ENCODE measurements at places on chromosomes 7 and 10.

GRCh38 chr10:77245953-77246352, 391.7 kb downstream of the KCNMA1 start:
- DNase-seq, result no peak

DNA sequence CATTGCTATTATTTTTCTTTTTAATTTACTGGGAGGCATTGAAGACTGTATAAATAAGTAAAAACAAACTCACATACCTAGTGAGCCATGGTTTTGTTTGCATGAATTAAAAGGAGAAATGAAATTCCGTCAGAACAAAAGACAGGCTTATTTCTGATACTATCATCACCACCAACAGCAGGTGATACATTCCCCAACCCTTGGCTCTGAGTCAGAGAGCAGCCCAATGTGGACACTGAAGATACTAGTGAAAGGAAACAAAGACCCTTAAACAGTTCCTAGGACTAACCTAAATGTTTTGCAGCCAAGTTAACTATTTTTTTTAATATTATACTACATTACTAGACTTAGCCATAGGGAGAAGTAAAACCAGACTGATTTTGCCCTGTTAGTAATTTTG, 31.6 kb downstream of the CHRM2 start:
- DNase-seq, result no peak

DNA sequence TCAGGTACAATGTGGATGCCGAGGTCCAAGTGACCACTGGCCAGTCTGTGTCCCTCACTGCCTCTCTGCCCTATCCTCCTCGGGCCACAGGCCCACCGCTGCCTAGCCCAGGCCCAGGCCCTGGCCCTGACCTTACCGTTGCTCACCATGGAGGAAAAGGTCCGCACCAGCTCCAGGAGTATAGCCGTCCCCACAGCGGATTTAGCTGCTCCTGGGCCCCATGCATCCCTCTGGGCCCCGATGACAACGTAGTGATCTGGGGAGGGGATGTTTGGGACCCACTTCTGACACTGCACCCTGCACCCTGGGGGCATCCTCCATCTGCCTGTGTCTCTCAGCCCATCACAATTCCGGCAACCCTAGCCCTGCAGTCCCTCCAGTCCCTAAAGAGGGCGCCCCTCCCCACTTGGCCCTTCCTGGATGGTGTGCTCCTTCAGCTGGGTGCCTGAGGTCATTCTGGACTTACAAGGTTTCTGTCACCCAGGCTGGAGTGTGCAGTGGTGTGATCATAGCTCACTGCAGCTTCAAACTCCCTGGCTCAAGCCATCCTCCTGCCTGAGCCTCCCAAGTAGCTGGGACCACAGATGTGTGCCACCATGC, 12.1 kb downstream of the TFR2 start:
- no peak for DNase-seq

DNA sequence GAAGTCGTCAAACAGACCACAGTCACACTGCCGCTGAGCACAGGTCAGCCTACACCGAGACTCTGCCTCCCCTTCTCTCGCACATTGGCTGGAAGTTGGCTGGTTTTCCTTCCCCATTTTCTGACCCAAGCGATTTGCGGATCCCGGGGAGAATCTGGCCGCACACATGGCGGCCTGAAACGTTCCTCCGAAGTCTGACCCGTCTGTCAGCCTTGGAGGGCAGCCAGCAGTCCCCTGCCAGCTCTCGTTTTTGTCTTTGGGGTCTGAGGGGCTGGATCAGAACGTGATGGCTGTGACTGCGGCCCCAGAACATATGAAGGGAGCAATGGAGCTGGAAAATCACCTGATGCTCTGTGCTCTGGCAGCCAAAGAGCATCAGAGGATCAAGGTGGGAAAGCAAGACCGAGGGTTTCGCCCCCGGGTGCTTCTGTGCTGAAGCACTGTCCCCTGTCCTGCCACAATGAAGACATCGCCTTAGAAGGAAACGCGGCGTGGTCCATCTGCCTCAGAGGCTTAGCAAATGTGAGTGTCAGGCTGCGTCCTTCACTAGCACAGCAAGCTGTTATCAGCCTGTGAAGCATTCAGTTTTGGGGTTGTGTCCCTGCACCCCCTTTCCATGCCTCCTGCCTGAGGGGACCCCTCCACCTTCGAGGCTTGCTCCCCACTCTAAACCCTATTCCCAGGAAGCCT, 119.3 kb upstream of the SHH start:
- no peak for DNase-seq

DNA sequence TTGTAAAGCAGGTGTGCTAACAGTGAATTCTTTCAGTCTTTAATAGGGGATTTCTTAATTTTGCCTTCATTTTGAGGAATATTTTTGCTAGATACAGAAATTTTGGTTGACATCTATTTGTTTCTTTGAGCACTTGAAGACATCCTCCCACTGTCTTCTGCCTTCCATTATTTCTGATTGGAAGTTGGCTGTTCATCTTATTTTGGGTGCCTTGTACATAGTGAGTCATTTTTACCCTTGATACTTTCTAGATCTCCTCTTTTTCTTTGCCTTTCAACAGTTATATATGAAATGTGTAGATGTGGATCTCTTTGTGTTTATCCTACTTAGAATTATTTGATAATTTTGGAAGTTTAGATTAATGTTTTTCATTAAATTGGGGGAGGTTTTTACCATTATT, 631.0 kb downstream of the AUTS2 start:
- no peak for DNase-seq
